Left hindlimb (tissue), 1 donor: ENCODE measurements at places on chromosomes 1 and 21.

- DNase-seq = no peak
Observed at GRCh38 chr1:87794788-87795614, 466.3 kb downstream of the LMO4 start.

- no peak for DNase-seq
Observed at GRCh38 chr1:211831558-211832323, 1.2 kb upstream of the LPGAT1 start.

DNA sequence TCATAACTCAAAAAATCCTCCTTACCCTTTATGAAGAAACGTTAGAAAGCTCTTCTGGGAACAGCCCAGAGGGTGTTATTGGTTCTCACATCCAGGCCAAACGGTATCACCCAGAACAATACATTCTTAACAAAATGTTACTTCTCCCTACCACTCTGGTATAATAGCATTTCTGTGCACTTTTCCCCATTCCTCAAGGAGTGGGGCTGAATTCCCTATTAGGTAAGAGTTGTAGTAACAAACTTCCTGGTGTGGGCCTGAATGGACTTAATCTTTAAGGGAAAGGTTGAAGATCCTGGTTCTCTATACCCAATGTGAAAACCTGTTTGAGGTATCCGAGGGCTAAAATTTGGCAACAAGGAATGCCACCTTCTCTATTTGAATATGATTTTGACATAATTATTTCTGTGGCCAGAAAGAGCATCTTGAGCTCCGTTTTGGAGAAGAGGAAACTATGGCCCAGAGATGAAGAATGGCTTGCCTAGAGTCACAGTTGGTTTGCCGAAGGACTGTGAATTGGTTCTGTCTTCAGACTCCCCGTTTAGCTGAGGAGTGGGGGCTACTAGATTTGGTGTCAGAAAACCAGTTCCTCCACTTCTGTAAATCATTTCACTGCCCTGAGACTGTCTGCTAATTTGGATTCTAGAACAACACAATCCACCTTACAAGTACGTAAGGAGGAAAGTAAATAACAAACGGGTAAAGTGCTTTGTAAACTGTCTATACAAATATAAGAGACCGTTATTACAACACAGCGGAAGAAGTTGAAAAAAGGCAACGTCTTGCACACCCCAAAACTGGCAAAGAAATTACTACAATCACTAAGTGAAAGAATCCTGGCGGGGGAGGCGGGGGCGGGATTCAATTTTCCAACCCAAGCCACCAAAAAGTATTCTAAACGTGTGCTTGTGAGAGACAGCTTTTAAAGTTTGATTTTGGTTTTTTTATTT, 2.3 kb downstream of the ANP32E start:
- no peak for DNase-seq

DNA sequence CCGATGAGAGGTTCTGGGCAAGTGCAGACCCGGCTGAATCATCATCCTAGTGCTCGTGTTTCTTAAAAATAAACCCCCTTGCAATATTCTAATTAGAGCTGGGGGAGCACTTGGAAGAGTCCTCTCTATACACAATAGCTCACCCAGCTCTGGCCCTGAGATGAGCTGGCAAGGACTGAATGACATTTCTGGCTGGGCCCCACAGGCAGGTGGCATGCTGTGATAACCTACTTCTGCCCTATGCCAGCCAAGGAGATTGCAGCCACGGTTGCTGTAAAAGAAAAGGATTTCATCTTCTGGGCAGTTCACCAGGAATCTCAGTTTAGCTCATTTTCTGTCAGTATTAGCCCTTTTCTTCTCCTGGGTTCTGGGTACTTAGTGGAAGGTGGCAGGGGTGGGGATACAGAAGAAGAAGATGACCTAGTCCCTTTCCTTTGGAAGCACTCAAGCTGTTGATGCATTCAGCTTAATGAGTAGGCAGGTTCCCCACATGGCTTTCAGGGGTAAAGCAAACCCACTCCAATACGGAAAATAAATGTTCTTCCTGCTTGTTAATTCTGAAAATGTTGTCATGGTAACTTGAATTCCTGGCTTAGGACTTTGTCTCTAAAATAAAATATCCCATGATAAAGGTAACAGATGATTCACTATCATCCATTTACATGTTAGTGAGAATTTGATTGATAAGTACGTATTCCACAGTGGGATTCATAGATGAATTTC, 32.2 kb downstream of the VASH2 start:
- no peak for DNase-seq

GRCh38 chr1:92929461-92929860, 31.8 kb downstream of the DIPK1A start:
- DNase-seq = no peak

- no peak for DNase-seq
Observed at GRCh38 chr1:29471487-29472313, 235.4 kb downstream of the PTPRU start.

- DNase-seq = no peak
Observed at GRCh38 chr21:41152147-41152546, 15.8 kb upstream of the BACE2 start.

DNA sequence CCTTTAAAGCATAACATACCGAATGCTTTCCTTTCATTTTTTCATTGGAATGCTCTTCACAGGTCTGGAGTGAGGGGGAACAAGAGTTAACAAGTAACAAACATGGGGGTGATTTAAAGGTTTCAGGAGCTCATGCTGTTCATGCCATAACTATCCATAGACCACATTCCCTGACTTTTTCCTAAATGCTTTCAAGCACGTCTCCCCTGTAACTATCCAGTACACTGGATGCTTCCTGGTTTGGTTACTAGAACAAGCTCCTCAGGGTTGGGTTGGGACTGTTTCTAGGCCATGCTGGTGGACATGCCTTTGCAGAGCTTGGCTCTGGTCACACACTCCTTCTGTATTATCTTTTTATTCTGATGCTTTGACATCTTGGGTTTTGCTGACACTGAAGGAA, 38.6 kb downstream of the KCNK1 start:
- DNase-seq = no peak
